HepG2 (cell line): ENCODE measurements at places on chromosomes 6 and 20.
A peak's percentile ranks its signal among the peaks of the same experiment; 100 is the strongest.

DNA sequence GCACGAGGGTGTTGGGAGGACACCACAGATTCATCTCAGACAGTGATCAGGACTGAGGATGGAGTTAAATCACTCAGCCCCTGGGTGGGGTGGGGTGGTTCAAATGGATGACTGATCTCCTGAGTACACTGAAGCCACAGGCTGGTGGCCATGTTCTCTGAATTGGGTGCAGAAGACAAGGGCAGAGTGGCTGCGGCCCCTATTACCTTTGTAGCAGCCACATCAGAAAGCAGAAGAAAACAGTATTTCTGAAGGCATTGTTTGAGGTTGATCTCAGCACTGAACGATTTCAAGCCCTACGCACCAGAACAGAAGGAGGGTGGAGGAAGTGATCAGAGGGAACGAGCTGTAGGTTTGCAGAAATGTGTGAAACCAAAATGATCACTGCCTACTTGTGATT is 71.6 kb downstream of the SH3BGRL2 start:
- no peak for DNase-seq

DNA sequence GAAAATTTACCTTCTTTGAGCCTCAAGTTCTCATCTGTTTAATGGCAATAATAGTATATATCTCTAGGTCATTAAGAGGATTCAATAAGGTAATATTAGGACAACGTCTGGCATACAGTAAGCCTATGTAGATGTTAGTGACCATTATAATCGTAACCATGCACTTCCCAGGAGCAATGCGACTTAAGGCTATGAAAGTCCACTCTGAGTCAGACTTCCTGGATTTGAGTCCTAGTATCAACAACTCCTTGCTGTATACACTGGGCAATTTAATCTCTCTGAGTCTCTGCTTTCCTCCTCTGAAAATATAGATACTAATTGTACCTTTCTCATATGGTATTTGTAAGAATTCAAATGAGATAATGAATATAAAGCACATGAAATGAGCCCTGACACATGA is 168.1 kb upstream of the HDDC2 start:
- DNase-seq = no peak

GRCh38 chr6:150377211-150377781 is 8.5 kb downstream of the IYD start:
- DNase-seq = peak; percentile 81

- DNase-seq = no peak
These were observed 113.1 kb downstream of the FYN start for GRCh38 chr6:111759836-111760785.

GRCh38 chr20:50517817-50518154 is 7.6 kb downstream of the PTPN1 start:
- DNase-seq = no peak

GRCh38 chr20:39691151-39691862 is 729.2 kb downstream of the DHX35 start:
- no peak for DNase-seq

DNA sequence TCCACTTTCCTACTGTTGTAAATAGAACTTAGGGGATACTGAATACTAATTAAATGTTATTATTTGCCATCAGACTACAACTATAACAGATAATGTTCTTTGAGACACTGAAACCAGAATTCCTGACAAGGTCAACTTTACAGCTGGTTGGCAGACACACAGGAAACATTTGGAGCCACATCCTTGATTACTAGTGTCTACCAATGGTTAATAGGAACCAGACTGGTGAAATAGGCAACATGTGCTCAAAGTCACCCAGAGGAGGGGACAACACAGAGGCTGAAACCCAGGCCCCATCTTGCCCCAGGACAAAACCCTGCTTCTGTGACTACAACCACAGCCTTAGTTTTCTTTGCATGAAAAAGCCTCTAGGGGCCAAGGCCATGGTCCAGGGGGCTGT is 47.8 kb upstream of the NT5E start:
- no peak for DNase-seq

- DNase-seq = no peak
These were observed 99.9 kb downstream of the RTN4IP1 start for GRCh38 chr6:106529438-106529837.

- DNase-seq = no peak
These were observed 1.4 kb downstream of the STMN3 start for GRCh38 chr20:63651942-63652191.

DNA sequence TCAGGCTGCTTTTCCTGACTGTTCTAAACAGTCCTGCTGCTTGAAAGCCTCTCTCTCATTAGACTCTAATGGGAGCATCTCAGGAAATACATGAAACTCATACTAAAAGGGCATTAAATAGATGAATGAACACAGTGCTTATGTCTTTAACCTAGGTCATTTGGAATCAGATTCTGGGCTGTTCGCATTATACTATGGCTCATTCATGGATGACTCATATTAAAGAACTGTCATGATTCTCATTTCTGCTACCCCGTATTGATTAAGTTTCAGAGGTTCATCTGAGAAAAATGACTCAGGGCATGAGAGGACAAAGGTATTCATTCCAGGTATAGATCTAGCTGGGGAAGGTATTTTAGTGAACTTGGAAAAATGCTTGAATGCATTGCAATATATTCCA is 335.5 kb downstream of the GJA1 start:
- DNase-seq = no peak

DNA sequence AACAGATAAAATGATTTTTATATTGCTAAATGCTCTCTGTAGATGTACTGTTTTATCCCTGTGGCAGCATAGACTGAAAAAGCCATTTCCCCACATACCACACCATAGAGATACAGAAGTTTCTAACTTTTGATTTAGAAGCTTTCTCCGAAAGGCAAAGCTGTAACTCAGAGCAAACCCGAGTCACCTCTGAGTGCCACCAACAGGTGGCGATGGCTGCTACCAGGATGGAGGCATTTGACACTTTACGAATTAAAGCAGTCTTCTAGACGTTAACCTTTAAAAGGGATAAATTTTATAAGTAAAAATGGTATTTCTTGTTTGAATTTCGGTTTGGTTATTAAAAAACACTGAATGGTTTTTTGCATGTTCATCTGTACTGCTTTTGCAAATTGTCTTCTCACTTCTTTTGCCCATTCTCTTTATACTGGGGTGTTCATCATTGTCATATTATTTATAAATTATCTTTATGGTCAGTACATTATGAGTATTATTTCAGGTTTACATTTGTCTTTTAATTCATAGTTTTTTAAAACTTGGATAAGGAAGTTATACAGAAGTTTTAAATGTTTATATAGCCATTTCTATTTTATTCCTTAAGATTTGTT is 201.0 kb upstream of the CEP162 start:
- peak; percentile 16 for DNase-seq

DNA sequence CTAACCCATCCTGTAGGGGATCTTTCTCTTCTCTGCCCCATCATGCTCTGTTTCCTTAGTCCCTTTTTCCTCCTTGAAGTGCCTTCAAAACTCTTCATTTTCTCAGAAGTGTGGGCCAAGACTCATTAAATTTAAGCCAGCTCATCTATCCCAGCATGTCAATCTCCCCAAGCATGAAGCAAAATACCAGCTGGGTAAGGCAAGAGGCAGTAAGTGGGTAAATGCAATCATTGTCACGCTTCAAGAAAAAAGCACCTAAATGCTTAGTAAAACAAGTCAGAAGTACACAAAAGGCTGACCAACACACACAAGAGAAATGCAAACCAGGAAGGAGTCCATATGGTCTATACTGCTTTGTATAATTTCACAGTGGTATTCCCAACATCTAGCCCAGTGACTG is 61.5 kb downstream of the COL12A1 start:
- DNase-seq = no peak

DNA sequence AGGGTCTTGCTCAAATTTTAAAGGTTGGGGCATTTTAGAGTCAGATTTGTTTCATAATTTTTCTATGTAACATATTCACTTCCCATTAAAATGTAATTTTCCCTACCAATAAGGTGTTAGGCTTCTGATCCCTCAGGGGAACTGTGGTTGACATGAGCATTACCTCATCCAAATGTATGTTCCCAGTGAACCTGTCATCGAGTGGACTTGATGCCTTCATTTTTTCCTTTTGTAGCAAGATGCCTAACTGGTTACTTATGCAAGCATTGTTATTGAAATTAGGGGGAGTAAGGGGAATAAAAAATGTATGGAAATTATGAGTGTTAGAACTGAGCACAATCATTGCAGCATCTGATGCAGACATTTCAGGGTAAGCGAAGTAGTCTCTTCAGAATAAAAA is 360.5 kb downstream of the BCKDHB start:
- DNase-seq = no peak

DNA sequence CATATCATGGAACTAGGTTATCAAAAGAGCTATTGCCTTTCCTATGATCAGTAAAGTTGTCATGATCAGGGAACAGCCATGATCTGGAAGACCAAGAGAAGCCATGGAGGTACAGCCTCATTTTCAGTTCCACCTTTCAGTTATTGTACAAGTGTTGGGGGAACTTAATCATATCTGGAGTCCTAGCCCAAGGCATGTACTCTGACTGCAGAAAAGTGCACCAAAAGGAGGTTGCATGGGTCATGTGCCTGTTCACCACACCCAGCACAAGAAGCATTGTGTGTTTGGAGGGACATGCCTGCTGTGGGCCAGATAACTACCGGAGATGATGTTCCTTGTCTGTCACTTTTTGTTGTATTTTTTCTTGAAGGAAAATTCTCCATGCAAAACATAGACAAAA is 185.8 kb upstream of the MAN1A1 start:
- DNase-seq = no peak

- no peak for DNase-seq
These were observed 312.7 kb downstream of the PRL start for GRCh38 chr6:21984135-21984534.

DNA sequence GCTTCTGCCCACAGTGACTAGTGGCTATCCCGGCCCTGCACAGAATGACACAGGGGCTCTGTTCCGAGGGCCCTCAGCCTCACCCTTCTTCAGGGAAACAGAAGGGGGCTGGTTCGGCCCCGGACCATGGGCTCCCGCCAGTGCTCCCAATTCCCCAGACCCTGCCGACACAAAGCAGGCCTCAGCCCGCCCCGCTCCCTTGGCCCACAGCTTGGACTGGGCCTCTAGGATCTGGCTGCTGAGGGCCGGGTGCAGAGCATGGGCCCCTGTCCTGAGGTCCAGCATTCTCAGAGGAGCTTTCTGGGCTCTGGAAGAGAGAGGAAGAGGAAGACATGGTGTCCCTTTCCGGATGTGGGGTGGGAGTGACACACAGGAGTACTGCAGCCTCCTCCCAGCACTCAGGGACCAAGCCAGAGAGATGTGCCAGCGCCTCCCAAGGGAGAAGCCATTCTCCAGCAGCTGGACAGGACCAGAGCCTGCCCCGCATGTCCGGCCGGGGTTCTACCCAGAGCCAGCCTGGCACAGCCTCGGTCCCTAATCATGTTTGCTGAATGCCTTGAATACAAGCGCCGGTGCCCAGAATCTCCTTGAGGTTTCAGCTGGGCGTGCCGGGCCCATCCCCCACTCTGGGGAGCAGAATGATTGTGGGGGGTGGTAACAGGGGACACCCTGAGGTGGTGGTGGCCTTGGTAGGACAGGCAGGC is 23.9 kb downstream of the C20orf203 start:
- no peak for DNase-seq

DNA sequence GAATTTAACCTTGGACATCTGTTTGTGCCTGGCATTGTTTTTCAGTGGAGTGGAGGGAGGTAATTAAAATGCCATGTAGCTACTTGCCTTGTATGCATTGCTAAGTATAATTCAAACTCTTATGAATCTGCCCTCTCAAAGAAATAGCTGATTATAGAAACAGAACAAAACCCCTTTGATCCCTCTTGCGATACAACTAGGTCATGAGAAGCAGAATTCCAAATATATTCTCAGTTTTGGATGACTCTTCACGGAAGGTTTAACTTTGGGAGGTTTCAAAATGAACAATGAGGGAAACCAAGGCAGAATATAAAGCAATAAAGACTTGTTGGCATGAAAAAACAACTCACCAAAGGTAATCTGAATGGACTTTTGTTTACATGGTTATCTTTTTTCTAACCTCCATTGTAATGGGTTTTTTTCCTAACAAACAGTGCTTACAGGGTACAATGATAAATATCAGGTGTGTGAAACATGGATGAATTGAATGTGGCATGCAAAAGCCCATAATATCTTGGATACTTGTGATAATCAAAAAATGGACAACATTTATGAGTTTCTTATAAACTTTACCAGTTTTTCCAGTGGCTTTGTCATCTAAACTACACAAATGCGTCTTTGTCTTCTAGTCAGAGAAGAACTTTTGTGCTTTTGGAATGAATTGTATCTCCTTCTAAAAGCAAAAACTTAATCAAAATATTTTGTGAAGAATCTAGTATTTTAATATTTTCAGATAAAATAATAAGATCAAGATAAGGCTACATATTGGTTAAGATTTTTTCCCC is 15.7 kb upstream of the HEY2 start:
- DNase-seq = no peak

- DNase-seq = no peak
These were observed 16.8 kb downstream of the SFT2D1 start for GRCh38 chr6:166325383-166326042.

DNA sequence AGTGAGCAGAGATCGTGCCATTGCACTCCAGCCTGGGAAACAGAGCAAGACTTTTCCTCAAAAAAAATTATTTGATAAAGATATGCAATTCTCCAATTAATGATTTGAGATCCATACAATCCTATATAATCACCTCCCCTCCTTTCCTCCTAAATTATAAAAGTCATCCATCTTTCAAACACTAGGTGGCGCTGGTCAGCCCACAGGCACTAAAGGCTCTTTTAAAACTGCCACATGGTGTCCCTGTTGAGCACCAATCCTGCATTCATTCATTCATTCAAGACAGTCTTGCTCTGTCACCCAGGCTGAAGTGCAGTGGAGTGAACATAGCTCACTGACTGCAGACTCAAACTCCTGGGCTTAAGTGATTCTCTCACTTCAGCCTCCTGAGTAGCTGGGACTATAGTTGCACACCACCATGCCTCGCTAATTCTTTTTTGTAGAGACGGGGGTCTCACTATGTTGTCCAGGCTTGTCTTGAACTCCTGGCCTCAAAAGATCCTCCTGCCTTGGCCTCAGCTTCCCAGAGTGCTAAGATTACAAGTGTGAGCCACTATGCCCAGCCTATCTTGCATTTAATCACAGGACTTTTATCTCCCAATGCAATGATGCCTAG is 58.7 kb upstream of the SLC2A12 start:
- DNase-seq = peak; percentile 82

GRCh38 chr20:11271920-11272594 is 598.3 kb upstream of the JAG1 start:
- DNase-seq = no peak

GRCh38 chr6:163017801-163018200 is 290.0 kb downstream of the PACRG start:
- DNase-seq = no peak
